ENCODE measurements at places on chromosomes 6 and 20. TPM values are rescaled to one million over a fixed set of nuclear protein-coding genes. Genes with fewer than 3 reads are reported as not detected.
A peak's percentile ranks its signal among the peaks of the same experiment; 100 is the strongest.

Gene CITED2
- 76.9 TPM for total RNA-seq

Gene BMP2
- 1.0 TPM for total RNA-seq

Gene VPS52
- 31.1 TPM for total RNA-seq

Gene PNLDC1
- total RNA-seq: 0.12 TPM

Gene CGA
- not detected for total RNA-seq

Gene IL17A
- total RNA-seq: not detected

Gene MDFI
- 41.5 TPM for total RNA-seq

Gene AVP
- total RNA-seq: not detected

Gene MUCL3
- total RNA-seq: not detected

Gene ANKRD66
- not detected for total RNA-seq

Gene NUS1
- total RNA-seq: 69.0 TPM

DNA sequence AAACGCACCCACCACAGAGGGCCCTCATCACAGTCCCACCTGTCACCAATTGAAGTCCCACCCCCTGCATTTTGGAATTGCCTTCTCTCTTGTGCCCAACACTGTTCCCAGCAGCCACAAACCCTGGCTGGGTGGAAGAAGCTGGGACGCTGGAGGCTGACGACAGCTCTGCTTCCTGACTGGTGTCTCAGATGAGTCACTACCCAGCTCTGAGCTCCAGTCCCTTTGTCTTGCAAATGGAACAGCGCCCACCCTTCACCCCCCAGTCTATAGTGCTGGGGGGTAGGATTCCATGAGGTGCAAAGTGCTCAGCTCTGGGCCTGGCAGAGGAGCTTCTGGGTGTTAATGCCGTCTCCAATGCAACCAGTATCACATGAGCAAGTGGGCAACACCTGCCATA, 85.3 kb downstream of the DLGAP4 start:
- peak; percentile 59 for DNase-seq

DNA sequence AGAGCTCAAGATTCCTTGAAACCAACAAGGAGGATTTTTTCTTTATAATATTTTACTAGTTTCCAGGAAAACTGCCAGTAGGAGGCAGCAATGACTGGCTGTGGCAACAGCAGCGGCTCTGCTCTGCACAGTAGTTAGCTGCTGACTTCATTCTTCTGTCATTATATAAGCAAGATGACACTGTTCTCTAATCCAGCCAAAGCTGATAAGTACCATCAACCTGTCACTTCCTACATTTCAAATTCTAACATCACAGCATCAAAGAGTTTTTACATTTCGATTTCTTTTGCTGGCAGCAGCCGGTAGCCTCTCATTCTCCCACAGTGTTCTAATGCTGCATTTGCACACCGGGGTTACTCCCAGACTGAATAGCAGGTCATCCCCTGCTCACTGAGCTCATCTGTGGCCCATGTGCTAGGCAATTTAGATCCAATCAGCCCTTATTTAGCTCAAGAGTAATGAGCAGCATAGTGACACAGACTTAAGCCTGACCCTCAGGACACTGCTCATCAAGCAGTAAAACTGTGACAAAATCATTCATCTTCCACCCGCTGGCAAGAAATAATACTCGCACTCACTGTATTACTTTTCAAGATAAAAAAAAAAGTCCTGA, 67.8 kb downstream of the MMS22L start:
- DNase-seq: peak; percentile 64

- no peak for DNase-seq
Measured at GRCh38 chr6:85081102-85081501, 316.7 kb upstream of the TBX18 start.

GRCh38 chr20:57252559-57253162, 13.8 kb downstream of the BMP7 start:
- DNase-seq: no peak

GRCh38 chr6:51199105-51199552, 380.5 kb downstream of the TFAP2B start:
- DNase-seq: no peak

- DNase-seq: peak; percentile 59
Measured at GRCh38 chr6:47655719-47656595, 42.4 kb upstream of the ADGRF4 start.

- DNase-seq: peak; percentile 43
Measured at GRCh38 chr6:125808060-125808459, 17.3 kb downstream of the NCOA7 start.

GRCh38 chr6:38234141-38234540, 405.6 kb downstream of the BTBD9 start:
- DNase-seq: peak; percentile 38

DNA sequence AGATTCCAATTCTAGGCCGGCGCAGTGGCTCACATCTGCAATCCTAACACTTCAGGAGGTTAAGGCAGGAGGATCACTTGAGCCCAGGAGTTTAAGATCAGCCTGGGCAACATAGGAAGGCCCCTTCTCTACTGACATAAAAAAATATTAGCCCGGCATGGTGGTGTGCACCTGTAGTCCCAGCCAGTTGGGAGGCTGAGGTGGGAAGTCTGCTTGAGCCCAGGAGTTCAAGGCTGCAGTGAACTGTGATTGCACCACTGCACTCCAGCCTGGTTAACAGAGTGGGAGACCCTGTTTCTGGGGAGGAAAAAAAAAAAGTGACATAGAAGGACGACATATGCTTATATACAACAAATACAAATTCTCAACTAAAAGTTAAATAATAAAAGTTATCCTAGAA, 30.9 kb downstream of the B4GALT5 start:
- DNase-seq: no peak

Measured in GM23338 (cell line).